ENCODE measurements at places on chromosomes 13 and 19.

DNA sequence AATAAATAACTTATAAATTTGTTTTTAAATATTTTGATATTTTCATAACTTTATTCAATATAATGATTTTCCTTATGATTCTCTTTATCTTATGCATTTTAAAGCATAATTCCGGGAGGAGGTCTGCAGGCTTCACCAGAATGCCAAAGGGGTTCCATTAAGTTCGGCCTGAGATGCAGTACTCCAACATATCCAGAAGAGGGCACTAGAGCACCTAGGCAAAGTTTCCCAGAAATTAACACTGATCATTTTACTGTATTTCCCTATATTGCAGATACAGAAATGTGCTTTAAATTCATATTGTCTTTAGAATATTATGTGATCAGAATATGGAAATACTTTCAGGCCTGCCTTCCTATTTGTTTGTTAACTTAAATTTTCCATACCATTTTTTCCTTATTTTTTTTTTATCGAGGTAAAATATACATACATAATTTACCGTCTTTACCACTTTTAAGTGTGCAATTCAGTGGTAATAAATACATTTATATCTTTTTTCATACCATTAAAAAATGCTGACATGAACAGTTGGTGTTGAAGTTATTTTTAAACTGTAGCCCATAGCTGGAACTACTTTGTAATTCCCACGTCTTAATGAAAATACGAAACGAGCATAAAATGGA lies 58.9 kb upstream of the TM9SF2 start:
- no peak for DNase-seq

DNA sequence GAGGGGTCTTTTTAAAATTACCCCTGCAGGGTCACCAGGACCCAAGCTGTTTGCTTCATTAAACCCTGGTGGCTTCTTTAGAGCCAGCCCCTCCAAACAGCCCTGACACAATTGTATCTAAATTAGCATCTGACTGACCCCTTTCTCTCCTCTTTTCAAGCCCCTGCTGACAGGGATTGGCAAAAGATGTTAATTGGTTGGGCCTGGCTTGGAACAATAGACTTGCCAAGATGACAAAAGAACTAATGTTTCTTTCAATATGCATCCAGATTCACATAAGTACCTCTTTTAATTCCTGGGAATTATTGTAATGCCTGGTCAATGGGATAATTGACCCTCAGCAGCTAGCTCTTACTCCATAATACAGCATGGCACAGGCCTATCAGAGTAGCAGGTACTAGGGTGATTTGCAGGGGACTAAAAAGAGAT lies 140.8 kb downstream of the SHISA2 start:
- DNase-seq: peak; percentile 54

GRCh38 chr13:65784088-65784816 lies 1445.9 kb downstream of the PCDH9 start:
- no peak for DNase-seq

DNA sequence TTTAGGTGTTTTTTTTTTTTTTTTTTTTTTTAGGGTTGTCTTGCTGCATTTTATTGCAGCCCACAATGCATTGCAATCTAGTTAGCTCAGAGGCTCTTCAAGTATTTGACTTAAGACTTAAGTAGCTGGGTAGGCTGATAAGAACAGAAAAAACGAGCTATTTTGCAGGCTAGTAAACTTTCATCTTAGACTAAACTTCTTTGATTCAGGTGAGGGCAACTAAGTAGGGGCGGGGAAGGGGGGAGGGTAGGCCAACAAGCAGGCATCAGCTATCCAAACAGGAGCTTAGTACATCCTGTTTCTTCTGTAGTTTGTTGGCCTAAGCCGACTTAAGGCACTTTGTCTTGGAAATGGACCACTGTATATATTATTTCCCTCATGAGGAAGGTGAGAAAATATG lies 4.9 kb upstream of the TDRD3 start:
- DNase-seq: no peak

DNA sequence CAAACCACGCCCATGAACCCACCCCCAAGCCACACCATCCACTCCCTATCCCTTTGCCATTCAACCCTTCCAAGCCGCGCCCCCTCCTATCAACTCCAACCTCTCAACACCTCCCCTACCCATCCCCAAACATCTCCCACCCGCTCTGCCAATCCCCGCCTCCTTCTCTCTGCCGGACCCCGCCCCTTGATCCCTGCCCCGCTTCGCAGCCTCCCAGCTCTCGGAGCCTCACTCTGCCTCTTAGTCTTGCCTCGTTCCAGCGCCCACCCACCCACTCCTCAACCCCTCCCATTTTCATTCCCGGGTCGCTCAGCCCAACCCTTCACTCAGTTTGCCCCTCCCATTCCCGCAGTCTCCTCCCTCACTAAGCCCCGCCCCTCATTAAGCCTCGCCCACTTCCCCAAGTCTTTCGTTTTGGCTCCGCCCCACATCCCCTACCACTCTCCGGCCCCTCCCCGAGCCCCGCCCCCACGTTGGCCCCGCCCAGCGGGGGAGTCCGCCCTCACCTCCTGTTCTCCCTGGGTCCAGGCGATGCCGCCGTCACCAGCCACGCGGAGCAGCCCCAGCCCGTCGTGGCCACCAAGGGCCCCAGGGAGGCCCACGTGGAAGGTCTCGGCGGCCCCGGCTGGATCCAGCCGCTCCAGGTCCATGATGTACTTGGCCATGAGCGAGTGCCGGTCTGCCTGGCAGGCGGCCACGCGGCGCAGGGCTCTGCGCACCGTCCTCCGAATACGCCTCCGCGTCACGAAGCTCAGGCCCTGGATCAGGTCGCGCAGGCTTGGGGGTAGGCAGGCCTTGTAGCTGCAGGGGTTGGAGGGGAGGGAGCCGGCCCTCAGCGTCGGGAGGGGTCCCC lies 5.7 kb downstream of the JAK3 start:
- peak; percentile 98 for DNase-seq

DNA sequence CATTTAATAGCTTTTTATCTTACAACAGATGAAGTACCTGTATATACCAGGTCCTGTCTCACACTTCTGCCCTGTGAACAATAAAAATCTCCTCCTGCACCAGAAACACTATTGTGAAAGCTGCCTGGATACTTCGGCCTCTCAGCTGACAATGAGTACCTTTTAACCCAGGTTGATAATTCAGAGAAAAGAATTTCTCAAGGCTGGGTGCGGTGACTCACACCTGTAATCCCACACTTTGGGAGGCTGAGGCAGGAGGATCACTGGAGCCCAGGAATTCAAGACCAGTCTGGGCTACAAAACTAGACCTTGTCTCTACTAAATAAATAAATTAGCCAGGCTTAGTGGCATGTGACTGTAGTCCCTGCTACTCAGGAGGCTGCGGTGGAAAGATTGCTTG lies 65.3 kb upstream of the TM9SF2 start:
- DNase-seq: no peak

DNA sequence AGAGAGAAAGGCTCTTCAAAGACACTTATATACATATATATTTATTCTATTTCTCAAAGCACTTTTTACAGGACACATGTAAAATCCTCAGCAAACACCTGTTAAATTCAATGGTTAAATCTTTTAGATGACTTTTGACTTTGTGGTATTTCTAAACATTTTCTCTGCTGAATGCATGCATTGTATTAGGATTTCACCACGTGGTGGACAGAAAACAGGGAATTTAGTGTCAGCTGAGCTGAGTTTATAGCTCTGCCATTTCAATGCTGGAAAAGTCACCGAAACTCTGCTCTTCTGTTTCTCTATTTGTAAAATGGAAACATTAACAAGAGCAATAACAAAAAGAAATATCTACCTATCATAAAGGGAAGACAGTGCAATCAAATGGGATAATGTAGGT lies 375.6 kb downstream of the ENOX1 start:
- DNase-seq: no peak

DNA sequence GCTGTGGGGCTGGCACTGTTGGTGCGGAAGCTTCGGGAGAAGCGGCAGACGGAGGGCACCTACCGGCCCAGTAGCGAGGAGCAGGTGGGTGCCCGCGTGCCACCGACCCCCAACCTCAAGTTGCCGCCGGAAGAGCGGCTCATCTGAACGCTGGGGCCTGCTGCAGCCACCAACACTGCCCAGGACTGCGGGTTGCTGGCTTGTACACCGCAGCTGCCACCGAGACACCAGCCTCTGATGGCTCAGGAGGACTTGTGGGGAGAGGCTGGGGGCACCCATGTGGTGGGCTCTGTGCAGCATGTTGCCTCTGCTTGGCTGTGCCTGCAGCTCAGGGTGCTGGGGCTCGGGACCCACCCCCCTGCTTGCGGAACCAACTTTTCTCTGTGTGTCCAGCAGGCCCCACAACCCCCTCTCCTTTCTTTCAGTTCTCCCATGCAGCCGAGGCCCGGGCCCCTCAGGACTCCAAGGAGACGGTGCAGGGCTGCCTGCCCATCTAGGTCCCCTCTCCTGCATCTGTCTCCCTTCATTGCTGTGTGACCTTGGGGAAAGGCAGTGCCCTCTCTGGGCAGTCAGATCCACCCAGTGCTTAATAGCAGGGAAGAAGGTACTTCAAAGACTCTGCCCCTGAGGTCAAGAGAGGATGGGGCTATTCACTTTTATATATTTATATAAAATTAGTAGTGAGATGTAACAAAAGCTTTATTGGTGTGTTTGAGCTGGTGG lies 2.6 kb downstream of the CRB3 start:
- DNase-seq: no peak
